Hematopoietic multipotent progenitor cell treated with erythropoietin and hydrocortisone succinate and interleukin-3 and kit ligand, for 6 days (in vitro differentiated cells): ENCODE measurements at places on chromosomes 5 and 9.

DNA sequence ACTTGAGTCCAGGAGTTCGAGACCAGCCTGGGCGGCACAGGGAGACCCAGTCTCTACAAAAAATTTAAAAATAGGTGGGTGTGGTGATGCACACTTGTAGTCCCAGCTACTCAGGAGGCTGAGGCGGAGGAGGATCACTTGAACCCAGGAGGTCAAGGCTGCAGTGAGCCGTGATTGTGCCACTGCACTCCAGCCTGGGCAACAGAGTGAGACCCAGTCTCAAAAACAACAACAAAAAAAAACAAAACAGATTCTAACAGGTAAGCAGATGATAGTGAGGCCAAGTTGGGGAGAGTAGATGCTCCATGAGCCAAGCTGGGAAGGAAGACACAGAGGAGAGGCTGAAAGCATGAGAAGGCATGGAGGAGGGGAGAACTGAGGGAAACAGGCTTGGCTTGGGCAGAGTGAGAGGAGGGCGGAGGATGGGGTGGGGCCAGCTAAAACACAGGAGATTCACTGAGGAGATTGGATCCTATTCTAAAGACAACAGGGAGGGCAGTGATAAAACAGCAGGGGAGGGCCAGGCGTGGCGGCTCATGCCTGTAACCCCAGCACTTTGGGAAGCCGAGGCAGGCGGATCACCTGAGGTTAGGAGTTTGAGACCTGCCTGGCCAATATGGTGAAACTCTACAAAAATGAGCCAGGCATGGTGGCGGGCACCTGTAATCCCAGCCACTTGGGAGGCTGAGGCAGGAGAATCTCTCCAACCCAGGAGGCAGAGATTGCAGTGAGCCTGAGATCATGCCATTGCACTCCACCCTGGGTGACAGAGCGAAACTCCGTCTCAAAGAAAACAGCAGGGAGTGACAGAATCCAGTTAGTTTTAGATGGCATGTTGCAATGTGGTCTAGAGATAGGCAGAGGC lies 8.4 kb downstream of the RPS14 start:
- DNase-seq = peak; percentile 67

DNA sequence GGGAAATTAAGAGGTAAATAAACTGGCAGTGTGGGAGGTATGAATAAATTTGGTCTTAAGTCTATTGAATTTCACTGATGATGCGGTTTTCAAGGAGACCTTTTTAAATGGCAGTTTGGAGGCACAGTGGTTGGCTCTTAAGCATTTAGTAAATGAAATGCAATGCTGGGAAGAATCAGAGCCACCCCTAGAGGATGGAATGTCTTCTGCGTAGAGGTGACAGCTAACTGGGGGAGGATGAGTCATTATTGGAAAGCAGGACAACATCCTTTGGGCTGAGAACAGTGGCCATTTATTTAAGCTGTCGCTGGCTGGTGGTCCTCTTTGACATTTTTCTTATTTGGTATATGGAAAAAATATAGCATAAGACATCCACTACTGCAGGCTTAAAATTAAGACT lies 163.2 kb downstream of the SH3GL2 start:
- DNase-seq = no peak

GRCh38 chr9:127921557-127922120 lies 4.8 kb upstream of the ST6GALNAC4 start:
- DNase-seq = peak; percentile 80

GRCh38 chr5:116544531-116545241 lies 29.9 kb downstream of the SEMA6A start:
- DNase-seq = no peak

GRCh38 chr5:140713562-140714094 lies 13.4 kb downstream of the ZMAT2 start:
- DNase-seq = no peak

GRCh38 chr9:76985581-76985980 lies 33.9 kb upstream of the FOXB2 start:
- peak; percentile 15 for DNase-seq

- no peak for DNase-seq
Observed at GRCh38 chr5:126961702-126962101, 68.7 kb downstream of the MARCHF3 start.
